ENCODE measurements at places on chromosomes 3 and 15.
A peak's percentile ranks its signal among the peaks of the same experiment; 100 is the strongest.

DNA sequence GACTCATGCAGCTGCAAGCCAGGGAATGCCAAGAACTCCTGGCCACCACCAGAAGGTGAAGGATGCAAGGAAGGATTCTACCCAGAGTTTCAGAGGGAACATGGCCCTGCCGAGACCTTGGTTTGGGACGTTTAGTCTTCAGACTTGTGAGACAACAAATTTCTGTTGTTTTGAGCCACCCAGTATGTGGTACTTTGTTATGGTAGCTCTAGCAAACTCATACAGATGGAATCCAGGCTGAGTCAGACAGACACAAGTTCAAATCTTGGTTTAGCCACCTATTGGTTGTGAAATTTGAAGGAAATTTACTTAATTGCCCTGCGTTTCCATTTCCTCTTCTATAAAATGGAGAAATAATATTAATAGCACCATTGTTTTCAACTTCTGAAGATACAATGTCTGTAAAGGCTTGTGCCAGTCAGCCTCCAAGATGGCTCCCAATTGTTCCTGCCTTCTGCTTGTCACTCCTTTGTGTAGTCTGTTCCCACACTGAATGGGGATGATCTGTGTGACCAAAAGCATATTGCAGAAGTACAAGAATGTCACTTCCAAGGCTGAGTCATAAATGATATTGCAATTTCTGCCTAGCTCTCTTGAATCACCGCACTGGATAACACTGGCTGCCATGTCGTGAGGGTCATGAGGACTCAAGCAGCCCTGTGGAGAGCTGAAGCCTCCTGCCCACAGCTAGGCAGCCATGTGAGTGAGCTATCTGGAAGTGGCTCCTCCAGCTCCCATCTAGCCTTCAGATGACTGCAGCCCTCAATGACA, 223.5 kb upstream of the PROK2 start:
- DNase-seq = no peak

- no peak for DNase-seq
These were observed 453.1 kb downstream of the IL5RA start for GRCh38 chr3:2656806-2657777.

GRCh38 chr3:48661501-48662144, 1.1 kb downstream of the CELSR3 start:
- peak; percentile 92 for DNase-seq

DNA sequence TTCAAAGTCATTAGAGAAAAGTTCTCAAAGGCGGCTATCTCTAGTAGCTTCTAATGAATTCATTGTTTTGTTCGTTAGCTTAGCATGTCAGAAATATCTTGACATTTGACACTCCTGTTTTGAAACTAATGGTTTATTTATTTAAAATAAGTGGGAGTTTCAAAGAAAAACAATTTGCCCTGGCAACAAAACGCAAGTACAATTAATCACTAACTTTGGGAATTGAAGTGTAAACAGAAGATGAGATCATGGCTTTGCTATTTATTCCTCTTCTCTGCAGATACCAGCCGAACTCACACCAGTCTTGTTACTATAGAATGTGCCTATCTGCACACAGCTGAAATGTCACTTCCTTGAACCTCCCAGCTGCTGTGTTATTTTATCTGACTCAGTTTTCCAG, 27.5 kb downstream of the MASP1 start:
- DNase-seq = no peak

GRCh38 chr3:112958811-112959560, 15.9 kb downstream of the CD200R1 start:
- DNase-seq = no peak

DNA sequence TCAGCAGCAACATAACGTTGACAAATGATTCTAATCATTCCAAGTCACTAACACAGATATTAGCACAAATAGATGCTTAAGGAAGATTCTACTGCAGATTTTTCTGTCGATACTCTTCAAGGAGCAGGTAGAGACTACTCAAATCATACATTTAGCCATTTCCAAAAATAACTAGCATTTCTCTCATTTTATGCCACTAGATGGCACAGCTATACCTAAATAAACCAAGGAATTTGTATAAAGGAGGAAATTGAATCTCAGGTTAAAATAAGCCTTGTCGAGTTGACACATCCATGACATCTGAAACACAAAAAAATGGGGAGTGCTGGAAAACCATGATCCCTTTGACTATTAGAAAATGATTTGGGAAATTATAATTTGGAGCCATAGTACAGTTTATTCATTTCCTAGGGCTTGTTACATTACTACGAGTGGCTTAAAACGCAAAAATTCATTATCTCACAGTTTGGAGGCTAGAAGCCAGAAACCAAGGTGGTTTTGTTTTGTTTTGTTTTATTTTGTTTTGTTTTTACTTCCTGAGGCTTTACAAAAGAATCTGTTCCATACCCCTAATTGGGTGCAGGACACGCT, 59.5 kb upstream of the STRIT1 start:
- no peak for DNase-seq

- no peak for DNase-seq
These were observed 15.3 kb upstream of the SHISA5 start for GRCh38 chr3:48519277-48519643.

- no peak for DNase-seq
These were observed 46.0 kb upstream of the SLC7A14 start for GRCh38 chr3:170631755-170632488.

GRCh38 chr3:183662099-183662498, 26.7 kb downstream of the KLHL24 start:
- DNase-seq = no peak

- DNase-seq = no peak
These were observed 35.2 kb downstream of the BDH1 start for GRCh38 chr3:197520311-197521276.

- no peak for DNase-seq
These were observed 24.6 kb downstream of the ITPR1 start for GRCh38 chr3:4517643-4518311.

- no peak for DNase-seq
These were observed 904 bp upstream of the MCTP2 start for GRCh38 chr15:94230431-94230882.

DNA sequence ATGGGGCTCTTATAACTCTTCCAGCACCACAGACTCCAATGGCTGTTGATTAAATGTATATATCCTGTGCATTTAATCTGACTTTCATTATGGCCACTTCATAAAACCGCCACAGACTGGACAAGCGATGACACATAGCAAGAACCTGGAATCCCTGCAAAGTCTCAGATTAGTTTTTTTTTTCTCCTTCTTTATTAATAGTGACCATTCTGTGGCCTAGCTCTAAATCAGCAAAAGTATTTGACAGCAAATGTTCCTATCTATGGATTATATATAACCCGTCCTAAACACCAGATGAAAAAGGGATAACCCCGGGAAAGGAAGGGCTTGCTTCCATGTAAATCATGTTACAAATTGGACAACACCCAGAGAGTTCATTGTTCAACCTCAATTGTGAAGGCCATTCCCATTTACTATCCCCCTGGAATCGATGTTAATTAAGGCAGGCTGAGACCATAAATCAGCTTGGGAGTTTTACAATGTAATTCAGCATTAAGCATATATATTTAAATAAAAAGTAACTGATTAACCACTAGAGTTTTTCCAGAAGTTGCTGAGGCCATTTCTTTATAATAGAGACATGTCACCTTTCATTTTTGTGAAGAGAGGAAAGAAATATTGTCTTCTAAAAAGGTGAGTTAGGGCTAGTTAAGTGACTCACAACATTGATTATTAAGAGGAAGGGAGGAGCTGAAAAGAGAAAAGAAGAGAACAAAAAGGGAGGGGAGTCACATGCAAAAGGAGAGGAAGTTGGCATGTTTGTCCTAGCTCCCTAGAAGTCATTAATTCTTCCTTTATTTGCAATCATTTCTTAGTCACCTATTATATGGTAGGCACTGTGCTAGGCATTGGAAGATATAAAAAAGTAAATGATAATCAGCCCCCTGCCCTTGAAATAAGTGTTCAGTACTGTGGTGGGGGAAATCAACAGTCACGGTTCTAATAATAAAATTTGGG, 26.2 kb downstream of the ALDH1A2 start:
- no peak for DNase-seq

GRCh38 chr3:186888569-186888968, 41.8 kb upstream of the ST6GAL1 start:
- no peak for DNase-seq

GRCh38 chr3:46856576-46857471, 6.4 kb downstream of the MYL3 start:
- no peak for DNase-seq

DNA sequence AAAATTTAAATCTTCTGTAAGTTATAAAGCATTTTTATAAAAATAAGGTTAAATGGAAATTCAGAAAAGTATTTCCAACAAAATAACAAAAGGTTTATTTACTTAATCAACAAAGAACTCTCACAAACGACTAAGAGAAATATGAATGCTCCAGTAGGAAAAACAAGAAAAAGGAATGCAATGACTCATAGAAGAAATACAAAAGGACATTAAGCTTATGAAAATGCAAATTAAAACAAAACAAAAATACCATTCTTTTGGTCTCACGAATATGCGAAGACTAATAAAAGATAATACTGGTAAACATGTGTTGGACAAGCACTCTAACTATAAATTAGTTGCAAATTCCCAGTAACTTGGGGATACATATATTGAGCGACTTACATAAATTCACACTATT, 17.5 kb upstream of the TBC1D5 start:
- DNase-seq = no peak

DNA sequence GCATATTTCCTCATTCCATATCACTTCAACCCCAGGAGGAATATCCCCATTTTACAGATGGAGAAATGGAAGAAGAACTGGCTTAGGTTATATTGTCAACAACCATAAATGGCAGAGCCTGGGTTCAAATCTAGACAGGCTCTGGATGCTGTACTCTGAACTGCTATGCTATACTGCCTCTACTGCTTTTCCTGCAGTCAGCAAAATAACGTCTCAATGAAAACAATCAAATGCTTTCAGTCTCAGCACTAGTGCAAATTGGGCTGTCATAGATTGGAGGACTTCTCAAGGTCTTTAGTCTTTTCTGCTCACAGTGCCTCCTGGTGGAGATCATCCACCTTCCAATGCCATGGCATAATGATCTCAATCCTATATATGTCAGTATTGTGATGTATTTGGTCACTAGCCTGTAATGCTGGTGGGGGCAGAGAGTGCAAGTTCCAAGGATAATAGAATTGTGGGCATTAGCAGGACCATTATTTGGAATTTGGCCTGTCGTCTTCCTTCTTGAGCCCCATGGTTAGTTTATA, 285.0 kb downstream of the CLSTN2 start:
- no peak for DNase-seq

- DNase-seq = no peak
These were observed 192.6 kb upstream of the ALCAM start for GRCh38 chr3:105174017-105174615.

GRCh38 chr15:29687939-29688505, 134.2 kb downstream of the TJP1 start:
- DNase-seq = no peak

- DNase-seq = no peak
These were observed 12.4 kb downstream of the GNAI2 start for GRCh38 chr3:50248387-50248786.

GRCh38 chr3:55446850-55447249, 40.3 kb downstream of the WNT5A start:
- DNase-seq = no peak

- no peak for DNase-seq
These were observed 11.3 kb upstream of the IQGAP1 start for GRCh38 chr15:90376789-90377188.

DNA sequence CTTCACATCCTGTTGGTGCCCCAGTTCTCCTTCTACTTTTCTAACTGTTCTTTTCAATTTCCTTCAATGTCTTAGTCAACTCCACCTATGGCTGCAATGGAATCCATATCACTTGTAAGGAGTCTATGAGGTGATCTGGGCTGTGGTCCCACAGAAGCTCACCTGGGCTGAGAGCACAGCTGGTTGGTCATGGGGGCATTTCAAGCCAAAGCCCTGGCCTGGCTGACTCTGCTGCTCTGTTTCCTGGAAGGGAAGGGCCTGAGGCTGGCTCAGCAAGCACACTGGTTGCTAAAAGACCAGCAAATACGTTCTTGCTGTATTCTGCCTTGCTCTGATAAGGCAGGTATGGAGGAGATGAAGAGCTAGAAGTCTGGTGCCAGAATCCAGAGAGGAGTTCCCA, 29.0 kb downstream of the AMOTL2 start:
- no peak for DNase-seq

- no peak for DNase-seq
These were observed 66.5 kb upstream of the BCL6 start for GRCh38 chr3:187811585-187812250.

DNA sequence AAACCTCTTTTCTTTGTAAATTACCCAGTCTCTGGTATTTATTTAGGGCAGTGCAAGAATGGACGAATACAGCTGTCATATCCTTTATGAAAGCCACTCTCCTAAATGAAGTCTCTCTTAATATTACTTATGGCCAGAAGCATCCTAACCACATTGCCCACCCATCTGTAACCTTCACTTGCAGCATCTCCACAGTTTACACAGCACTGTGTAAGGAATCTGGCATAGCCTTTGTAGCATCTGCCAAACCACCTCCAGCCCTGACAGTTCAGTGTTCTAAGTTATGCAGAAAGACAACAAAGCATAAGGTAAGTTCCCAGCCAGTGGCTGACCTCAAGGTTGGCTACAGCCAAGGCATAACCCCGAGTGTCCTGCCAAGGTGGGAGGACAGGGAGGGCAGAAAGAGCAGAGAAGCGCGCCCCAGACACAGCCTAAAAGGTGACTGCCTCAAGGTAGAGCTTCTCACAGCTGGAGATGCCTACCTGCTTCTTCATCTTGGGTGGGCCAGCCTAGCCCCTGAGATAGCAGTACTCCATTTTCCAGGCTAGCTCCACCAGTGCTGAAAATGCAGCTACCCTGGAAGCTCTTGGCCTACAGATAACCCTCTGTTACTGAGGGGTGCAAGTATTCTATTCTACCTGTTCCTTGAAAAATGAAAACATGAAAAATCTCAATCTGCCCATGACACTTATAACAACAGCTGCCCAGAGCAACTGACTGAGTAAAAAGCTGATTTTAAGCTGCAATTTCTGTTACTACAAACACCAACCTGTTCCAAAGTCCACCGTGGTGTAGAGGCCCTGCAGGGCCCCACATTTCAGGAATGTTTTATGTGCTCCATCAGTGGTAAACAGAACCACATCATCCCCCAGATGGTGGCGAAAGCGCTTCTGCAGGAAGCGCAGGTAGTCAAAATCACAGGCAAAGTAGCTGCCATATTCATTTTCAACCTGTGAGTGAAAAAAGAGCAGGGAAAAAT, 39.3 kb downstream of the GLB1 start:
- DNase-seq = no peak

GRCh38 chr3:182258538-182259177, 534.6 kb upstream of the ATP11B start:
- DNase-seq = no peak

GRCh38 chr3:151093905-151094304, 8.4 kb downstream of the MED12L start:
- DNase-seq = no peak

DNA sequence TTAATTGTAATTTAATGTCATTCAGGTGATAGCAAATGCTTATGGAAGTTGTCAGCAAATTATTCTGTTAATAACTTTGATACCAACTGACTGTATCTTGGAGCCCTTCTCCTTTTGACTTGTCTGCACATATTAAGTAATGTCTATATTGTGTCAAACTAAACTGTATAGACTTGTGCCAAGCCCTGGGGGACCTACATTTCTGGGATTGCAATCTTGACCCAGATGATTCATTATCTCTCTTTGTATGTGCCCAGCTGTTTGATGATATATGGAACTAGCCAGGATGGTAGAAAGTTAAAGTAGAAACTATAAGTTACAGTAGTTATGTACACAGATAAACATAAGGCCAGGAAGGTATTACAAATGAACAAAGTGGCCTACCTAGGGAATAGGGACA, 402.8 kb upstream of the RARB start:
- no peak for DNase-seq

- DNase-seq = no peak
These were observed 70.7 kb downstream of the SLC12A8 start for GRCh38 chr3:125141596-125142419.
